ENCODE measurements at places on chromosomes 11 and 22.

DNA sequence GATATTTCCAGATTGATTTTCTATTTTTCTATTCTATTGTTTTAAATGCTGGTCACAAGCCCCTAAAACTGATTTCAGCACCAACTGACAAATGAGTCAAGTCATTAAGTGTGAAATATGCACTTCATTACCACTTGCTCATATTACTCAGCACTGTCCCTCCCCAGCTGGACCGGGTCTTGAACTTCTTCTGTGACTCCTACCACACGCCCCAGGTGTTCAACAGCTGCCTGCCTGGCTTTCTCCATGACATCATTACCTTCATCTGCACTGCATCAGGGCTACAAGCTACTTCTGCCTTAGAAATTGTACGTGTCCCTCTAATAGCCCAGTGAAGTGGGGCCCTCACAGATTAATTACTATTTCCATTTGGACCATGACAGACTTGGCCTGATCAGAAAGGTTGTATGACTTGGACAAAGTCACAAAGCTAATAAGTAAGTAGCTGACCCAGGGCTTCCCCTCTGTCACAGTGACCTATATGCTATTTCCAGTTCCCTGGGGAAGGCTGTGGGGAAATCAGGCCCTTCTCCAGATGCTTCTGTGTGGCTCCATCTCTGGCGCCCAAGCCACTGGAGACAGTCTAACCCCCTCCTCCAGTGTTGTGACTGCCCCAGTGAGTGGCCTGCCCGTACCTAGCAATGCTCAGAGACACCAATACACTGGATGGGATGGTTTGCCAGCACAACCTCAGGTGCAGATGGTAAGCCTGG is 18.1 kb downstream of the TBC1D10A start:
- no peak for DNase-seq

GRCh38 chr11:110447897-110448745 is 18.4 kb downstream of the FDX1 start:
- DNase-seq: no peak

DNA sequence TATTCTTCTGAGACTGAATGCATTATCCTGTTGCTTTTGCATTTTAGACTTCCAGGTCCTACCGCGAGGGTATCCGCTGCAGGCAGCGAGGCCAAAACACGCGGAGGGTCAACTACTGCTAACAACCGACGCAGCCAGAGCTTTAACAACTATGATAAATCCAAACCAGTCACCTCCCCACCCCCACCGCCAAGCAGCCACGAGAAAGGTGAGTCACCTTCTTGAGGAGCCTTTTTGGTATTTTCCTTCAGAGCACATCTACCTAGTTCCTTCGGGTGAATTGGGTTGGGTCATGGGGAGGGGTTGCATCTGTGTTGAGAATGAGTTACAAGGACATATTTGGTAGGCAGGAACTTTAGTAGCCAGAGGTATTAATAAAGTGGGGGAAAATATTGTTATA is 179.8 kb downstream of the NAV2 start:
- DNase-seq: no peak

- no peak for DNase-seq
Observed at GRCh38 chr11:126597041-126597440, 241.6 kb downstream of the ST3GAL4 start.

GRCh38 chr11:64729851-64730382 is 6.9 kb upstream of the NRXN2 start:
- no peak for DNase-seq

- DNase-seq: no peak
Observed at GRCh38 chr22:25545672-25546071, 18.8 kb upstream of the GRK3 start.

GRCh38 chr11:47157805-47158204 is 18.9 kb downstream of the ARFGAP2 start:
- no peak for DNase-seq

DNA sequence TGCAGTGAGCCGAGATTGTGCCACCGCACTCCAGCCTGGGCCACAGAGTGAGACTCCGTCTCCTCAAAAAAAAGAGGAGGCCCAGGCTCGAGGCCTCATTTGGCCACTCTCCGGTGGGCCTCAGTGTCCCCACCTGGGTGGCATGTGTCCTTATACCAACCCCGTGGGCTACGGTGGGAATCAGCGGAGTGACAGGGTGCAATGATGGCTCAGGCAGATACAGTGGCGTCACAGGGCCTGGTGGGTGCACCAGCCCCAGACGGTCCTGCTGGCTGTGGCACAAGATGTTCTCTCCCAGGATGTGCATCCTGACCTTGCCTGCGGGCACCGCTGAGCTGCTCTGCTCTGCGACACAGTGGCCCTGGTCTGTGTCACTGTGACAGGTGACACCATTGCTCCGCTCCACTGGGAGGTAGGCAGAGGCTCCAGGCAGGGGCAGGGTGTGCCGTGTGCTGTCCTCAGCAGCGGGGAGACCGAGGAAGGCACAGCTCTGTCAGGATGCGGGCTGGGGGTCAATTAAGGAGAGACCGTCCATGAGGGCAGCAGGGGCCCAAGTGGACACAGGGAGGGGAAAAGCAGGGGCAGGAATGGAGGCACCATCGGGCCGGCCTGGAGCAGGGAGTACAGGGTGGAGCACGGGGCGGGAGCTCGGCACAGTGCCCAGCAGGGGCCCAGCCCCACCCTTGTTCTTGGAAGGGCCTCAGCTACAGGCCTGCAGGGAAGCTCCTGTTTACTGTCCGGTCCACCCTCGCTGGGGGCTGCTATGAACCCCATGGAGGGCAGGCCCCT is 21.7 kb upstream of the TH start:
- no peak for DNase-seq

- no peak for DNase-seq
Observed at GRCh38 chr11:47659276-47659675, 16.9 kb upstream of the MTCH2 start.

DNA sequence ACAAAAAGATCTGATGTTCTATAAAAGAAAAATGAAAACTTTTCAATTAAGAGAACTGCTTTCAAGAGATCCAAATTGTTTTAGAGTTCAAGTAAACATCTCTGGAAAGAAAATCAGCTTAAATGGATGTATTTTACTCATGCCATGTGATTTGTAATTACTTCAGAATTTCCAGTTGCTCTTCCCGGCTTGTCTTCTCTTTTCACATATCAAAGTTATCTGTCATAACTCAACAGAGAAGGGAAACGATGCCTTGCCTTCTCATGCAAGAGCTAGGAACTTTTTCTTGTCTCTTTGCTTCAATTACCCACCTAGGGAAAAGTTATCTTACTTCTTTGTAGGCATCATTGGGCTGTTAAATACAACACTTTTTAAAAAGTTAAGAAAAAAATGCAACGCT is 255.2 kb upstream of the POU2AF2 start:
- DNase-seq: no peak

GRCh38 chr11:111157571-111157970 is 88.0 kb upstream of the POU2AF2 start:
- DNase-seq: no peak

DNA sequence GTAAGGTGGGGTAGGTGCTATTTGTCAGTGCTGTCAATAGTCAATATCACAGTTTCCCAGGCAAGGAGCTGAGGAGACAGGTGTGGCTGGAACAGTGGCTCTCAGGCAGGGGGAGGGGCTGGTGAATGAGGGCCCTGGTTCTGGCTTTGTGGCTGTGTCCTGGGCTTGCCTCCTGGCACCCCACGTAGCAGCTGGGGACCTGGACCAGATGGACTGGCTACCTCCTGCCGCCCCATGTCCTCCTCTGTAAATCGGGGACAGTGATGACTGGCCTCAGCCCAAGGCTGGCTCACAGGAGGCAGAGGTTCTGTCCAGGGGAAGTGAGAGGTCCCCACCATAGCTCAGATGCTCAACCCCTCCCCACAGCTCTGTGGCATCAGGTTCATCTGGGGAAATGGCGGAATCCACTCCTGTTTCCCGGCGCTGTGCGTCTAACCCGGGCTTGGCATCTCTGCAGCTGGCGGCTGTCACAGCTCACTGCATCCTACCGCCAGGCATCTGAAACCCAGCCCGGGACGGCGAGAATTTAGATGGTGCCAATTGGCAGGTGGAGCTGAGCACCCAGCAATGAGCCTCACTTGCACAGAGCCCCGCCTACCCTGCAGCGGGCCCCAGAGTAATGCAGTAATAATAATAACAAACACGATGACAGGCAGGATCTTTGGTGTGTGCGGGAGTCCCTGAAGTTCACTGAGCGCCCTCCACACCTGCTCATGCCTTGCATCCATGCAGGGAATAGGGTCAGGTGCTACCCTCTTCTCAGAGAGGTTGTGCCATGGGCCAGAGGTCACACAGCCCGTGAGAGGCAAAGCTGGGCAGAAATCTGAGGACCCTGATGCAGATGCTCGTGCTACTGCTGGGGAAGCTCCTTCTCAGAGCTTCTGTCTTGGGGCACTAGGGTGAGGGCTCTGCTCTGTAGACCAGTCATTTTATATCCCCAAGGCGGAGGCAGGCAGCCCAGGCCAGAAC is 27.8 kb upstream of the SHISAL1 start:
- DNase-seq: no peak

DNA sequence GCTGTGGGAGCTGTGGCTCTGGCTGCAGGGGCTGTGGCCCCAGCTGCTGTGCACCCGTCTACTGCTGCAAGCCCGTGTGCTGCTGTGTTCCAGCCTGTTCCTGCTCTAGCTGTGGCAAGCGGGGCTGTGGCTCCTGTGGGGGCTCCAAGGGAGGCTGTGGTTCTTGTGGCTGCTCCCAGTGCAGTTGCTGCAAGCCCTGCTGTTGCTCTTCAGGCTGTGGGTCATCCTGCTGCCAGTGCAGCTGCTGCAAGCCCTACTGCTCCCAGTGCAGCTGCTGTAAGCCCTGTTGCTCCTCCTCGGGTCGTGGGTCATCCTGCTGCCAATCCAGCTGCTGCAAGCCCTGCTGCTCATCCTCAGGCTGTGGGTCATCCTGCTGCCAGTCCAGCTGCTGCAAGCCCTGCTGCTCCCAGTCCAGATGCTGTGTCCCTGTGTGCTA is 514 bp downstream of the KRTAP5-9 start:
- no peak for DNase-seq

GRCh38 chr11:60977836-60978235 is 6.4 kb downstream of the CD6 start:
- no peak for DNase-seq

DNA sequence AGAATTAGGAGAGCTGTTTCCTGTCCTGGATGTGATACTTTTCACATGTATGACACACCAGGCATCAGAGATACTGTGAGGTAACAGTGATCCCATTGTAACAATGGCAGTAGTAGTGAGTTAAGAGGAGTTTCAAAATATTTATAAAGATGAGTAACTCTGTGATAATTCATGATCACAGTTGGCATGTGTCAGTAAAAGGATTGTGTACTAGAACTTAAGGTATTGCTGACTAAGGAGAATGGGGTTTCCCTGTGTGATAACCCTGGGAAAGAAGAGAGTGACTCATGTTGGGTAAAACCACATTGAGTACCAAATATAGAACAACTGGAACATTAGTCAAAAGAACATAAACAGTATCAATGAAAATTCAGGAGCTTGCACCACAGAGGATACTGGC is 22.9 kb upstream of the SLC5A1 start:
- DNase-seq: no peak

GRCh38 chr22:25497716-25498115 is 66.8 kb upstream of the GRK3 start:
- DNase-seq: no peak

Measured in COR-L47 (cell line).